ENCODE measurements at places on chromosomes 1 and 21.

GRCh38 chr1:207902566-207902965, 8.4 kb downstream of the CD34 start:
- DNase-seq, result no peak

DNA sequence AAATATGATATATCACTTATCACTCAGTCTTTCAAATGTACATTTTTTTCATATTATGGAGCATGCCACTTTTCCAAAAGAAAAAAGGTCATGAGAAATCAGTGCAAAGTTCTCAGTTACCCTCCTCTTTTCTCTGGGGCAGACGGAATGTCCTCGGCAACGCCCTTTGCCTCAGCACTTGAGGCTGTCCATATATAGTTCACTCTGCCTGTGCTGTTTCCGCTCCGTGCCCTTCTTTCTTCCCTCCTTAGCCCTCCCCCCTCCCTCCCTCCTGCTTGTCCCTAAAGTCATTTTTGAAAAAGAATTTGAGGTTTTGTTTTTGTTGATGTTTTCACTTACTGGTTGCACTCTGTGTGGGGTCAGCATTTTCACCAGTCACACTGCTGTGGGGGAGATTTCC, 5.4 kb downstream of the BARHL2 start:
- DNase-seq, result no peak

- no peak for DNase-seq
Observed at GRCh38 chr1:1527092-1527816, 13.2 kb downstream of the TMEM240 start.

GRCh38 chr1:180521474-180522212, 19.3 kb upstream of the ACBD6 start:
- no peak for DNase-seq

DNA sequence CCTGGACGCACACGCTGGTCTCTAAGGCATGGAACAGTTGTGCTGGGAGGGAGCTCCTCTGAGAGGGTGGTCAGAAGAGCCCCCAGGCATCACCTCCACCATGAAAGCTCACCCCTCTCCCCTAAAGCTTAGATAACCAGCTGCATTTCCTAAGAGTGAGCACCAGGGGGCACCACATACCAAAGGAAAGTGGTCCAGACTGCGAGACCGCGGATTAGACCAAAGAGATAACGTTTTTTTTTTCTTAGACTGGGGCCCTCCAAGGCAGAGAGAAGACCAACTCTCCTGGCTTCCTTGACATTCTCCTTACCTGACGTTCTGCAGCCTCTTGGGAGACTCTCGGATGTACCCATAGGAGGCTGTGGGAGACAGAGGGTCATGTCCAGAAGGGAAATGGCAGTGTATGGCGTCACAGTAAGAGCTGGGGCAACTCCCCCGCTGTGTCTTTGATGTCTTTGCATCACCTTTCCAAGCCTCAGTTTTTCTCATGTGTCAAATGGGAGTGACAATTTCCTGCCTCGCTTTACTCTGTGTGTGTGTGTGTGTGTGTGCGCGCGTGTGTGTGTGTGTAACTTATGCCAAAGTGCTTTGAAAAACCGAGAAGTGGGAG, 12.3 kb upstream of the IFNLR1 start:
- DNase-seq, result peak; percentile 59

DNA sequence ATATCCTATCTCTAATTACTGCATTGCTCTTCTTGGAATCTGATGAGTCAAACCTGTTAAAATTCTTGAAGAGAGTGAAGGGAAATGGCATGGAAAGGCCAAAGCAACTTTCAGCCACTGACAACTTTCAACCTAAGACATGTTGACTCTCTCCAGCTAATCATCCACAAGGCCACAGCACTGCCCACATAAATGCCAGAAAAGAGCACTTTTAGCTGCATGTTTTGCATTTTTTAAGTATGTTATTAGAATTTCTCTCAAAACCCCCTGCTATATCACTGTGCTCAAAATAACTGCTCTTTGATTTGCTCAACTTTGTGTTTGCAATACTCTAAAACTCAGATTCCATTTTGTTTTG, 352.5 kb downstream of the ADGRL2 start:
- no peak for DNase-seq

DNA sequence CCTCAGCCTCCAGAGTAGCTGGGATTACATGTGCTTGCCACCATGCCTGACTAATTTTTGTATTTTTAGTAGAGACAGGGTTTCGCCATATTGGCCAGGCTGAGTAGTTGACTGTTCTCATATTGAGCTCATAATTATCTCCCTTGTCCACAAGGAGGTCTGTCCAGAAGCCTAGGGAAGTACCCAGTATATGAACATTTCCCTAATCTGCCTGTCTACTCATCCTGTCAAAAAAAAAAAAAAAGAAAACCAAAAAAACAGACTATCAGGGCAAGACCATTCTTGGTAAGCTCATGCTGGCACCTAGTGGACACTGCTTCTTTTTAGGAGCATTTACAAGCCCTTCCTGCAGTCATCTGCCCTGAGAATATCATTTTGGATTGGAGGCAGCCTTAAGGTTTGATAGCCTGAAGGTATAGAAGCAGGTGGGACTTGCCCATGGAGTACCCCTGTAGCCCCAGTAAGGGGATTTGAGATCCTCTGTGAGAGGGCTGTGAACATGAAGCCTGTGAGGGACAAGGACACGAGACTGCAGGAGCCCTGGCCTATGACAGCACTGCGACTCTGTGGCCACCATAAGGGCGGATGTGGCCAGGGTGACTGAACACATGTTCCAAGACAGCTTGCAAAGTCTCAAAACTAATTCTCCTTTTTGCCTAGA, 10.8 kb upstream of the DUSP12 start:
- peak; percentile 66 for DNase-seq

DNA sequence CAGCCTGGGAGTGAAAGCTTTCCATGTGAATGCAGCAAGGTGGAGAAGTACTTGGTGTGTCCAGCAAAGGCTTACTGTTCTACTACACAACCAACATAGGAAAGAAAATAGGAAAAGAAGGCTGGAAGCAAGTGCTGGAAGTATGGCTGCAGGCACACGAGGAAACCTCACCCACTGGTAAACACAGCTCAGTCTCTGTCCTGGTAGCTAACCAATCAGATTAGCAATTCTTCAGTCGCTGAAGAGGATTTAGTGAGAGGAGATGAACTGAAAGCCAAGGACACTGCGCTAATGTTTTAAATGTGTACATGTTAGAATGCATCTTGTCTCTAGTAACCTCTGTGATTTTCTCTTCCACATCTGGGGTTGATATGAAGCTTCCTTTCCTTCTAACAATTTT, 36.2 kb upstream of the CACHD1 start:
- DNase-seq, result no peak

- DNase-seq, result no peak
Observed at GRCh38 chr1:245310571-245311531, 156.1 kb downstream of the KIF26B start.

DNA sequence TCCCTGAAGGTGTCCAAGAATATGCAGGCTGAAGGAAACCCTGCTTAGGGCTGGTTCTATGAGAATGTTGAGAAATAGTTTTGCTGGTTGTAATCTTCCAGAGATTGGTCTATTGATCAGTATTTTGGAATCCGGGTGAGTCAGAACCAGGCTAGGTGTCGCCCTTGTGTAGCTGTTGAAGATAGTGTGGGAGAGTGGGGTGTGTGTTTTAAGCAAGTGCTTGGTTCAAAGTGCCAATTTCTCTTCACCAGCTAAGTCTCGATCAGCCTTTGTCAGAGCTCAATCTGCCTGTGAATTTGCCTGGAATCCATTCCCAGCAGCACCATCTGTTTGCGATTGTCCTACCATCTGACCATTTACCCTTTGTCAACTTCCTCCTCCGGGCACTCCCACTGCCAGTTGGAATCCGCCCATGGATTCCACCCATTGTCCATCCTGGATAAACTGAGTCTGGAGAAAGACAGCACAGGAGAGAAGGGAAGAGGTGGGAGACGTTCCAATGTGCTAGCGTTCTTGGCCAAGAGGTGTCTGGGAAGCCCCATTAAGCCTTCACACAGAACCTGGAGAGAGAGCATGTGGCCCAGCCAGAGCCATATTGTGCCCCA, 59.4 kb upstream of the CYP2J2 start:
- DNase-seq, result no peak

DNA sequence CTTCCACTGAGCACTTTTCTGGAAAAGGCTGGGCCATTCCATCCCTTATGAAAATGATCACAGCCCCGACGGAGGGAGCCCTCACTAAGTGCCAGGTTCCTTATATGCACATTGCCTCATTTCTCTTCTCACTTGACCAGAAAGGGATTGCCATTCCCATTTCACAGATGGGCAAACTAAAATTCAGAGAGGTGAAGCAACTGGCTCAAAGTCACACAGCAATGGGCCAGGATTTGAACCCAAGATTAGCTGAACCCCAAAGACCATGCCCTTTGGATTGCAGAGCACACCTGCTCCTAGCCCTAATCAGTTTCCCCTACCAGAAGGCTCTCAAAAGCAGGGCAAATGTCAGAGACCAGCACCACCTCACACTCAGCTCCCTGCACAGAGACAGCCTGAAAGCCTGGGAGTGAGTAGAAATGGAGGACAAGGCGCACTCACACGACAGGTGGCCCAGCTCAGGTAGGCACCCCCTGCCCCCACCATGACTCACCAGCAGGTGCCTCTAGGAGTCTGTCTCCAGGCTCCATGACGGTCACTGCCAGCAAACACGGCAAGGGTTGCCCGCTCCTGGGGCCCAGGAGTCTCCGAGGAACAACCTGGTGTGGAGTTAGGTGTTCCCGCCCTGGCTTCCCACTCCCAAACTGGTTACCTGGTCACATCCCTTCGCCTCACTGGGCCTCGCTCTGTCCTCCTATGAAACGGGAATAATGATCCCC, 21.7 kb downstream of the SDC3 start:
- DNase-seq, result no peak

GRCh38 chr1:167484726-167485502, 33.4 kb downstream of the CD247 start:
- DNase-seq, result no peak

DNA sequence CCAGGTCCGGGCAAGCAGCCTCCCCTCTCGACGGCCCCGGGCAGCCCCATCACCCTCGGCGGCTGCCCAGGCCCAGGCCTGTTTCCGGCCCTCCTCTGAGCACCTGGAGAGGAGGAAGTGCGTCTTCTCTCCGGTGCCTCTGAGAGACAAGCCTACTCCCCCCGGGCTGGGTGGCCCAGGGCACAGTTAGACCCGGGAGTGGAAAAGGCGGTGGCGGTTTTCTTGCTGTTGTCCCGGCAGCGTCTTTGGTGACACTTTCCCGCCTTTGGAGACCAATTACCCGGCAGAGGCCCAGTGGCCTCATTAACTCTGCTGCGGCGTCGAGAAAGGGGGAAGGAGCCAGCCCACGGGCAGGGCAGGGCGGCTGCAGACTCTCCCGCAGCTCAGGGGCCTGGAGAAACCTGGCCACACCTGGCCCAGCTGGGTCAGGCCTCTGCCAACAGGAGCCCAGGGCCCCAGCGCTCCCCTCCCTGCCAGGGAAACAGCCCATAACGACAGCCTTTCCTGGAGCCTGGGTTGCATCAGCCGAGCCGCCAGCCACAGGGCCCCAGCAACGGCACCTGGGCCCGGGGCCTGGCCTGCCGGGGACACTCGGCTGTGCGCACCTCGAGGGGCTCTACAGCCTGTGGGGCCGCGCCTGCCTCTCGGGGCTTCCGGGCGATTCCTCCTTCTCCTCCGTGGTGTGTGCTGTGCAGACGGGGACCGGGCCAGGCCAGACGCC, 28.4 kb upstream of the C1orf159 start:
- DNase-seq, result no peak

GRCh38 chr21:39173716-39174680, 9.3 kb downstream of the PSMG1 start:
- no peak for DNase-seq

DNA sequence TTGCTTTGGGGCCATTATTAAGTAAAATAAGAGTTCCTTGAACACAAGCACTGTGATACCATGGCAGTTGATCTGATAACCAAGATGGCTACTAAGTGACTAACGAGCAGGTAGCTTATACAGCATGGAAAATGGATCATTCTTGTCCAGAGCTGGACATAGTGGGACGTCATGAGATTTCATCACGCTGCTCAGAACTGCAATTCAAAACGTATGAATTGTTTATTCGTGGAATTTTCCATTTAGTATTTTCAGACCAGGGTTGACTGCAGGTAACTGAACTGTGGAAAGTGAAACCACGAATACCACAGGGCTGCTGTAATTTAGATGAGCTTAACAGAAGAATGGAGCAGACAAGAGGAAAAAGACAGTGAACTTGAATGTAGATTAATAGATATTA, 38.9 kb downstream of the CCDC18 start:
- DNase-seq, result no peak

DNA sequence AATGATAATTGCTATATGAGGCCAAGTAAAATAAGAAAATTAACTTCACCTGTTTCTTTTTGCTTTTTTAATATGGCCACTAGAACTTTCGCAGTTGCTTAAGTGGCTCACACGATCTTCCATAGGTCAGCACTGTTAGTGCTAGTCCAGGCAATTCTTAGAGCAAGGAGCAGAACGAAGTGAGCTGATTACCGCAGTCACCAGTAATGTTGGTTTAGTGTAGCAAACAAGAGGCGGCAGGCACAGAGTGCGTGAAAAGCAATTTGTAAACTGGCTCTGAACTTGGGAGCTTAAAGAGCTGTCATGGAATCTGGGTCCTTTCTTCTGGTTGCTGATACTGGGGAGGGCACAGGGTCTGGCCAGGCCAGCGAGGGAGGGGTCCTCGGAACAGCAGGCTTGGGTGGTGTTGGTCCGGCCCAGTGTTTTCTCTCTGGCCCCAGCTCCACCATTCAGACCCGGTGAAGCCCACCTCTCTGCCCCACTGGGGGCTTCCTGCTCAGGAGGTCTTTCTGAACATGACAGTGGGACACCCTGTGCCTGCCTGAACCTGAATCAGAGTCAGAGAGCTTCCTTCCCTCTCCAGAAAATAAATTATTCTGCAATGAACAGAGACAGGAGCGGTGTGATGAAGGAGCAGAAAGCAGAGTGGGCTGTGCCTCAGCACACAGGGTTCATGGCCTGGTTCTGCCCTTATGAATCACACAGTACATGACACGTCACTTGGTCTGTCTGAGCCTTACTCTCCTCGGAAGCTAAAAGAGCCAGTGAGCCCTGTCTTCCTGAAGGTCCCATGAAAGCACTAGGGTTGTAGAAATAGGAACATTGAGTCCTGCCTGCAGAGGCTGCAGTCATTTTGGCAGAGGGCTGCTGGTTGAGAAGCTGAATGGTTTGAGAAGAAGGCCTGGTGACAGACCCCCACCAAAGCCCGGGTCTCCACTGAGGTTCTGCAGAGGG, 11.9 kb downstream of the ETS2 start:
- no peak for DNase-seq

All from stimulated activated CD8-positive, alpha-beta memory T cell treated with anti-CD3 and anti-CD28 coated beads, Interleukin-7, amount 100 ng/mL, for 4 hours (primary cell).